ENCODE measurements at places on chromosomes 5 and 9.
A peak's percentile ranks its signal among the peaks of the same experiment; 100 is the strongest.

DNA sequence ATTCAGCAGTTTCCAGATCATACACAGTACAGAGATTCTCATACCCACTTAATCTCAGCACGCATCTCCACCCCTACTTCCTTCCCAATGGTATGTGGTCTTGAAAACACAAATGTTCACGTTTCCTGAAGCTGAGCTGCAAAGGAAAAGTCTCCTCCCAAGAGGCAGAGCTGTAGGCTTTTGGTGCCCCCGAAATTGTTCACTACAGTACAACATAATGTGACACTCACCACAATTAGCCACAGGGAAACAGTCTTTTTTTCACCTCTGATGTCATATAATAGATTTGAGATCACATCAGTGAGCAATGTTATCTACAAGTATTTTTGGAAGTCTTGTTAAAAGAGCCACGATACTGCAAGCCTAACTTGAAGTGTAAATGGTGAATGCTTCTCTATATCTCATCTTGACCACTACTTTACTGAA lies 40.2 kb downstream of the NFIB start:
- no peak for DNase-seq

GRCh38 chr9:16675131-16675530 lies 195.3 kb downstream of the BNC2 start:
- DNase-seq = no peak

- DNase-seq = no peak
Observed at GRCh38 chr5:53594419-53594818, 34.0 kb downstream of the NDUFS4 start.

- DNase-seq = no peak
Observed at GRCh38 chr9:99335280-99335679, 113.2 kb downstream of the SEC61B start.

GRCh38 chr5:36722900-36723299 lies 116.5 kb downstream of the SLC1A3 start:
- DNase-seq = no peak

GRCh38 chr9:13629067-13629466 lies 349.6 kb upstream of the MPDZ start:
- no peak for DNase-seq

DNA sequence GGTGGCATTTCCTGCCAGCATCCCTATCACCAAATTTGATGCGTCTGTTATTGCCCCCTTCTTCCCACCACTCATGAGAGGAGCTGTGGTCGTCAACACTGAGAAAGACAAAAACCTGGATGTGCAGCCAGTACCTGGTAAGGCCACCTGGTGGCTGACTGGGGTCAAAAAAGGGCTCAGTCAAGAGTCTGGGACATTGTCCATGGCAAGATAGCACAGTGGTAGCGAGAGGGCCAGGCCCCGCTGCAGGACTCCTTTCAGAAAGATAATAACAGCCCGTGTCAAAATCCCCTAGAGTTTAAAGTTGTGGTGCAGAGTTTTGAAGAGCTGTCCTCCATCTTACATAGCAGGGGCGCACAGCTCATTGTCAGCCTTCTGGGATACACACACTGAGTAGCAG lies 40.8 kb downstream of the CSF1R start:
- DNase-seq = no peak

GRCh38 chr5:132779961-132780360 lies 2.9 kb upstream of the SEPTIN8 start:
- no peak for DNase-seq

DNA sequence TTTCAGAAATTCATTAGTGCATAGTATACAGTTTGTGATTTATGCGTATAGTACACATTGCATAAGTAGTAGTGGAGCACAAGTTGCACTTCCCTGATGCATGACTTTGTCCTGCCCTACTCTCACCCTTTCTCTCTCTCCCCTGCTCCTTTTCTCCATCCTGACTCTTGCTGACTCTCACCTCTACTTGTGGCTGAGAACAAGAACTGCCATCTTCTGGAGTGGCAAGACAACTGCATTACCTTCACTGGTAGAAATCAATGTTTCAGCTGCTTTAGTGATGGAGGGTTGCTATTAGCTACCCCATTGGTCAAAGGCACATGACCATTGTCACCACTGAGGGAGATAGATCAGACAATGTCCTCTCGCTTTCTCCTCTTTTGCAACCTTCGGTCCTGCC lies 26.9 kb downstream of the SPEF2 start:
- DNase-seq = no peak

- no peak for DNase-seq
Observed at GRCh38 chr9:121943463-121943862, 149.6 kb downstream of the TTLL11 start.

- no peak for DNase-seq
Observed at GRCh38 chr5:19940192-19940591, 47.8 kb downstream of the CDH18 start.

GRCh38 chr5:92581249-92581648 lies 999.8 kb downstream of the NR2F1-AS1 start:
- no peak for DNase-seq

- no peak for DNase-seq
Observed at GRCh38 chr9:34628656-34629490, at the start of gene ARID3C. ARID3C (minus strand) TSS chr9:34629066; CDS start chr9:34628014, 1,052 bp downstream.

- DNase-seq = no peak
Observed at GRCh38 chr5:8770431-8770830, 775.4 kb downstream of the SEMA5A start.

- no peak for DNase-seq
Observed at GRCh38 chr9:108961151-108961550, 27.0 kb downstream of the ABITRAM start.

- DNase-seq = no peak
Observed at GRCh38 chr9:89926691-89927220, 321.9 kb downstream of the GADD45G start.

- no peak for DNase-seq
Observed at GRCh38 chr5:104199771-104200170, 637.2 kb upstream of the NUDT12 start.

- no peak for DNase-seq
Observed at GRCh38 chr9:137492464-137493363, 33.6 kb upstream of the NSMF start.

GRCh38 chr9:93676310-93677047 lies 100.1 kb downstream of the PHF2 start:
- no peak for DNase-seq

DNA sequence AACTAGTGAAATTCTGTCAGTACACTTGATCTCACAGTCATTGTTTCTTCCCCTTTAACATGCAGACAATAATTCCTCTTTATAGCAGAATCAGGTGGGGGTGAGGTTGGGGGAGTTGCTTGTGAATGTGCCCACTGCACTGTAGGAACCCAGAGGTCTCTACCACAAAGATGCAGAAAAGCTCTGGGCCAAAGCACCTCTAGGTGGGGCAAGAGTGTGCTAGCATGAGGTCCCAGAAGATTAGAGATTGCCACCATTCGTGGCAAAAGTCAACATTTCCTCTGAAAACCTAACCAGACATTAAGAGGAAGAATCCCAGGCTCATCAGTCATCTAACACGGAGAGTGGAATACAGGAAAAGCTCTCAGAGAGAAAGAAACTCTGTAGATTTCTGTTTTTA lies 74.5 kb downstream of the PTCD2 start:
- DNase-seq = no peak

GRCh38 chr5:127092690-127093089 lies 19.4 kb upstream of the C5orf63 start:
- peak; percentile 49 for DNase-seq

GRCh38 chr5:40217553-40217952 lies 462.2 kb upstream of the PTGER4 start:
- no peak for DNase-seq

DNA sequence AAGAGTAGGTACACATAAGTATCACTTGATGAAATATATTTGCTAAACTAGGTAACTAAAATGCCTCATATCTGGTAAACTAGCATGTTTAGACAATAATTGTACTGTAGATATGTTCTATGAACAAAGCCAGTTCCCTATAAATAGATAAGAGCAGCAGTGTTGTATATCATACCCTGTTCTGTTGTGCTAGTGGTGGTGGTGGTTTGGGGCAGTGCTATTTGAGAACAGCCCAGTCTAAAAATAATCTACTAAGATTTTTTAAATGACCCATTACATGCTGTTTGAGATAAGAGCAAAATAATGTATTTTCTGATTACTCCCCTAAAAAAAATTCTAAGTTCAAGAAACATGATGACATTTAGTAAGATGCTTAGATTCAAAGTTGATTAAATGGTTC lies 829.2 kb upstream of the DMAC1 start:
- DNase-seq = no peak

GRCh38 chr5:95781101-95781583 lies 41.4 kb downstream of the GLRX start:
- peak; percentile 43 for DNase-seq

GRCh38 chr9:128550226-128550625 lies 2.2 kb upstream of the SPTAN1 start:
- no peak for DNase-seq

- DNase-seq = no peak
Observed at GRCh38 chr5:176849611-176850227, 39.4 kb downstream of the UNC5A start.

DNA sequence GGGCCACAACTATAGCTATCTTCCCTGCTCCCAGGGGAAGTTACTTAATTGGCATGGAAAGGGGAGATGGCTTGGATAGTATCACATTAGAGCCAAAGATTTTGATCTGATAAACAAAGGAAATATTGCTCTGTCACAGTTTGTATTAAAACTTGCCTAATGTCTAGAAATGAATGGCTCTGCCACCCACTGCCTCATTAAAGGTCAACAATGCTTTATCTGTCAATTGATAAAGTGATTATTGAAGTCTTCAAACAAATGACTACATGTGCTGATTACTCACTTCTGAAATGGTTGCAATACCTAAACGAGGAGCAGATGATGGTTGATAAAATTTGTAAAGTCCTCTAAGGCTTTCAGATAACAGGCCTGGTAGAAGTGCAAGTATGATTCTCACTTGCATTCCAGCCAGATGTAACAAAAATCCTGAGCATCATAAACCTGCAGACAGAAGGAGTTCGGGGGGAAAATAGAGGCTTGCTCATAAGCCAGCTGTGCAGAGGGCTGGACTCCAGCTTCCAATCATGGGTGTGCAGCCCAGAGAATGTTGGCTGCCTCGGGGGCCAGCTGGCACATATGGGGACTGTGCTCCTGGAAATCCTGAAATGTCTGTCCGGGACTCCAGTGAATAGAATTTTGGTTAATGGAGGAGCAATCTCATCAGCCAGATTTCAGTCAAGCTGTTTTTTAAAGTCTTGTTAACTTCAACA lies 200.5 kb upstream of the SLC27A6 start:
- DNase-seq = no peak

GRCh38 chr9:80233906-80234305 lies 662.1 kb downstream of the TLE4 start:
- DNase-seq = no peak

- no peak for DNase-seq
Observed at GRCh38 chr9:16725066-16725465, 145.4 kb downstream of the BNC2 start.

DNA sequence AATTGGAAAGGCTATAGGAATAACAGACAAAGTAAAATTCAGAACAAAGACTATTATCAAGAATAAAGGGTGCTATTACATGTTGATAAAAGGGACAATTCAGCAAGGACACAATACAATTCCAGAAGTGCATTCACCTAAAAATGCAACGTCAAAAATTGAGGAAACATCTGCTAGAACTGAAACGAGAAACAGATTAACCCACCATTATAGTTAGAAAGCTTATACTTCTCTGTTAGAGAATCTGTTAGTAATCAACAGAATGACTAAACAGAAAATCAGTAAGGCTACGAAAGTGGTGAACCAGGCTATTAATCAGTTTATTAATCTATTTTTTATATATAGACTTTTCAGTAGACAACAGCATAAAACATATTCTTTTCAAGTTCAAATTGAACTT lies 14.8 kb downstream of the FCN1 start:
- DNase-seq = no peak

DNA sequence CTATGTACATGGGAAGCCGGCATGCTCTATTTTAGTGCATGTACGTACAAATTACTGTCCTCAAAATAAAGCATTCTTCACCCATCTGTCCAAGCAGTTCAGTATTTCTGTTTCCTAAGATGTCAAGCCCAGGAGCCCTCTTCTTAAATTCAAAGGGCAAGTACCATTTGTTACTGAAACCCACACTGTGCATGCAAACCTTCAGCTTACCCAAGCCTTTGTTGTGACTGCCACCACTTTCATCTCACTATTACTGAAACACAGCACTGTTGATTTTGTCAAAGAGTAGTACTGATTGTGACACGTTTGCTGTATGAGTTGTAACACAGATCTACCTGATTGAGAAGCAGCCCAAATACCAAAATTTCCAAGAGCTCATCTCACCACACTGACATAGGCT lies 390.4 kb upstream of the IZUMO3 start:
- DNase-seq = no peak

GRCh38 chr5:93099902-93100347 lies 481.1 kb downstream of the NR2F1-AS1 start:
- no peak for DNase-seq

- no peak for DNase-seq
Observed at GRCh38 chr5:145260670-145261069, 574.5 kb downstream of the PRELID2 start.

GRCh38 chr5:104247260-104247659 lies 684.7 kb upstream of the NUDT12 start:
- no peak for DNase-seq

- DNase-seq = no peak
Observed at GRCh38 chr9:136717399-136717798, 5.0 kb downstream of the DIPK1B start.

All from fibroblast of skin of left quadriceps (primary cell).